ENCODE measurements at places on chromosomes 7 and 10.

DNA sequence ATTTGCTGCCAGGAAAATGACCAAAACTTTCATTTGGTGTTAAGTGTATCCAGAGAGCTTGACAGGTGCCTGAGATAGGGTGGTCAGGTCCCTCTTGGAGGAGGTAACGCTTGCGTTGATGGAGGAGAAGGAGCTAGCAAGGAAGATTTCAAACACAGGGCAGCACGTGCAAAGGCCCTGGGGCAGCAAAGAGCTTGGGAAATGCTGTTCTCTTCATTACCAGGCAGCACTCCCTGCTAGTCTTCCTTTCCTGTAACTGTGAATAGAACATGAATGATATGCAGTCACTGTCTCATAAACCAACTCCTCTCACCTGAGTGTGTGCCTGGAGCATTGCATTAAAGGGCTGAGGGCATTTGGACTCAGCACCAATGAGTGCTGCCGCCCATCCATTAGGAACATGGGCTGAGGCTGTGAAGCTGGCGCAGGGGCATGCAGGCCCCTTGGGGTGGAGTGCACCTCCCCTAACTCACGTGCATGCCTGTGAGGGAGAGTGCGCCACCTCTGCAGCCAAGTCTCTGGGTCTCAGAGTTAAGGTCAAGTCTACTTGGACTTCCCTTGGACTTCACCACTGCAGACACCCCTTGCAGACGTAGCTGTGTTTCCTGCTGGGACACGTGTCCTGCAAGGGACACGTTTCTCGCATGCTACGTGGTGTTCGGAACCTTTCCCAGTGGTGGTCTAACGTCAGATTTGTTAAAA, 136.8 kb downstream of the PAXIP1 start:
- DNase-seq = no peak

DNA sequence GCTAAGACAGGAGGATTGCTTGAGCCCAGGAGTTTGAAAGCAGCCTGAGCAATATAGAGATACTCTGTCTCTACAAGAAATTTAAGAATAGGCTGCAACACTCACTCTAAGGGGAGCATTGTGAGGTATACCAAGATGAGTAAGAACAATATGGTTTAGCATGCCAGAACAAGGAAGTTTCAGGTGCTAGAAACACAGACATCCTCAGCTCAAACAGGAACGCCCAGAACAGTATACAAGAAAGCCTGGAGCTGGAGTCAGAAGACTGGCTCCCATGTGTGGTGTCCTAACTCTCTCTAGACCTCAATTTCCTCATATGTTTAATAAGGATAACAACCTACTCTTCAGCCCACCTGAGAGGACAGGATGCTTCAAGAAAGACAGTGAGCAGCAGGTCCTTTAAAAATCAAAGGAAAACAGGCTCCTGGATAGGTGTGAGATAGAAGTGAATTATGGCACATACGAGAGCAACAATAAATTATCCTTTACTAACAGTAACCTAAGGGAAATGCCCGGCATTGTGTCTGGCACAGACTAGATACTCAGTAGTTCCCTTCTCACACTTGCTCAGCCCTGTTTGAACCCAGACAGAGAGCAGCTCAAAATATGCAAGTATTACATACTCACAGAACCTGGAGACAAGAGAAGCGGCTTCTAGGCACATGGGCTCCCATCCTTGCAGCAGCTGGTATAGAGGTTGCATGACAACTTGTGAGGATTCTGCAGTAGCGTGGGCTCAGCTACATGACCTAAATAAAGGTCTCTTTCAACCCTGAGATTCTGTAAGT, 45.4 kb downstream of the KAT6B start:
- DNase-seq = no peak

DNA sequence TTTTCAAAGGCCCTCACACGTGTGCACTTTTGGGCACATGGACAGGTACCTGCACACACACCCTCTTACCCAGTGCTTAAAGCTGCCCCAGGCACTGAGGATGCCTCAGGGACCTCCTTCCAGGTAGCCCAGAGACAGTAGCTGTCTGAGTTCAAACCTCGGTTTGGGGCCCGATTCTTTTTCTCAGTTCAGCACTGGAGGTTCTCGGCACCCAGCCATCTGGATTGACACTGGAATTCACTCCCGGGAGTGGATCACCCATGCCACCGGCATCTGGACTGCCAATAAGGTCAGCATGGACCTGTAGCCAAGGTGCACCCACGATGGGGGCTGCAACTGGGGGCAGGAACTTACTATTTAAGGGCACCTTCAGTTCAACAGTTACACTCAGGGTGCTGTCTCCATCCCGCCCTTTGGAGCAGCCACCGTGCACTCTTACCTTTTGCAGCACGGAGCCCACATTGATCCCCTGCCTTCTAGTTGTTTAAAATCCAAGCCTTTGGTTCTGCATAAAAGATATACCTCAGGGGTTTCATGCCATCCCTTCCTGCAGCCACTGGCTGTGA, 17.7 kb downstream of the CPA5 start:
- DNase-seq = no peak

DNA sequence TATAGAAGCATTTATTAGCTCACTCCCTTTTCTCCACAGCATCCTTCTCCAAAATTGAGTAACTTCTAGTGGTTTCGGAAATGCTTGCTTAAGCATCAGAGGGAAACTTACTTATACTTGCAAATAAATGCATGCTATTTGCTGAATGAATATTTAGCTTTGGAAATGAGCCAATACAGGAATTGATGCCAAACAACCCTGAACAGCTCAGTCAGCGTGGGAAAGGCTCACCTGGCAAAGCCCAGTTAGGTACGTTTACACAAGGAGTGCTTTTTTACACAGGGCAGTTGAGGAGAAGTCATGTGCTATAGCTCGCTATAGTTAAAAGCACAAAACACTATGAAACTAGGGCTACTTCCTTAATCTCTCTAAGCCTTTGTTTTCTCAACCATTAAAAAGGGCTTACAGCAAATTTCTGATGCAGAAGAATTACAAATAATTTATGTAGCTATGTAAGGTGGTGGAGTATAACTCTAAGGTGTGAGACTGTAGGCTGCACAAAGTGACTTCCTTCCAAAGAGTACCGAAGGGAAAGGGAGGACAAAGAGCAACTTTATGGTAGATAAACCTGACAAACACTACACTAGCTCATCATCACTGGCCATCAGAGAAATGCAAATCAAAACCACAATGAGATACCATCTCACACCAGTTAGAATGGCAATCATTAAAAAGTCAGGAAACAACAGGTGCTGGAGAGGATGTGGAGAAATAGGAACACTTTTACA, 498.2 kb downstream of the PHTF2 start:
- no peak for DNase-seq

DNA sequence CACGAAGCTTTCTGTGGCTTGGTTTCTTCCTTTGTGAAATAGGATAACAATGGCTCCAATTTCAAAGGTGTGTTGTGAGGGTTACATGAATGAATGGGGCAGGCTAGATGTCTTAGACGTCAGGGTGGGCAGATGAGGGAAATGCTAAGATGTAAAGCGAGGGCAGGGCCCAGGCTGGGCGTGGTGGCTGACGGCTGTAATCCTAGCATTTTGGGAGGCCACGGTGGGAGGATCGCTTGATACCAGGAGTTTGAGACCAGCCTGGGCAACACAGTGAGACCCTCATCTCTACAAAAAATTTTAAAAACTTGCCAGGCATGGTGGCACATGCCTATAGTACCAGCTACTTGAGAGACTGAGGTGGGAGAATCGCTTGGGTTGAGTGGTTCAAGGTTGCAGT, 607.7 kb upstream of the FOXK1 start:
- DNase-seq = no peak

DNA sequence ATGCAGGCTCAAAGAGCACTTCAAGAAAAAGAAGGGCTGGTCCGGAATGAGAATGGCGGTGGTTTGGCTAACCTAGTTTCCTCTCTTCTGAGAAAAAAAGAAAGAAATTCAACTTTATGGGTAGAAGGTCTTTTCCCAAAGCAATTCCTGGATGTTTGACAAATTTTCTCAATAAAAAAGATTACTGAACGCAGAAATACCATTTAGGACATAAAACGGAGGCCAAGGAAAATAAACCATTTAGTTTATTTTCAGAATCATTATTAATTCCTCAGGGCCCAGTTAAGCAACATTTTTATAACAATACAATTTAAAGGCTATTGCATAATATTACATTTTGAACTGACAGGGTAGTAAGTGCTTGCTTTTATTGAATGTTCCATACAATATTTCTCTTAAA, 284.6 kb upstream of the ANKRD30A start:
- no peak for DNase-seq

DNA sequence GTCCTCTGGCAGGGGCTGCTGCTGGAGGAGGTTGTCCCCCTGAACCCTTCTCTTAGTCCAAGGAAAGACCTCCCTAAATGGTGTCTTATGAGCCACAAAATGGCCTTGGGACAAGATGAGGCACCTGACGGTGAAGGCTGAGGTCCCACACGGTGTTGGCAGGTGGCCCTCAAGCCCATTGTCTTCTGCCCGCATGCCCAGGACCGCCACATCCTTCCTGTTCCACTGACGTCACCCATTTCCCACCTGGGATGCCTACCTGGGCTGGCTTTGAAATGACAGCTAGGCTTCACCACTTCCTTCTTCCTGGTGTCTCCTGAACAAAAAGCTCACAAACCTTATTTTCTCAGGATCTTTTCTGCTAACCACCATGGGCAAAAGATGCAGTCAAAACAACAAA, 2.1 kb upstream of the DMBT1 start:
- DNase-seq = no peak
